Activated T-cell treated with anti-CD3 and anti-CD28 coated beads, Interleukin-2, amount 50 U/mL, for 4 hours (primary cell): ENCODE measurements at places on chromosomes 16 and 17. TPM values are rescaled to one million over a fixed set of nuclear protein-coding genes. Genes with fewer than 3 reads are reported as not detected.

WNT3 gene
- total RNA-seq, result not detected

MAPK8IP3 gene
- total RNA-seq, result 78.1 TPM

CCL13 gene
- not detected for total RNA-seq

ZPBP2 gene
- total RNA-seq, result 0.28 TPM

NPTX1 gene
- 14.0 TPM for total RNA-seq

SPNS3 gene
- total RNA-seq, result 6.1 TPM

CFAP97D1 gene
- not detected for total RNA-seq

SLC22A31 gene
- total RNA-seq, result 0.49 TPM

DNAI2 gene
- total RNA-seq, result not detected

AANAT gene
- not detected for total RNA-seq

SLC47A2 gene
- not detected for total RNA-seq

C17orf78 gene
- total RNA-seq, result not detected

CRHR1 gene
- total RNA-seq, result not detected

MYOCD gene
- total RNA-seq, result not detected

FOXF1 gene
- total RNA-seq, result 0.08 TPM

KATNB1 gene
- 56.1 TPM for total RNA-seq

GNG13 gene
- not detected for total RNA-seq

TLCD2 gene
- 0.13 TPM for total RNA-seq

HNF1B gene
- not detected for total RNA-seq

TVP23A gene
- total RNA-seq, result 0.14 TPM

TAC4 gene
- not detected for total RNA-seq

ABCA3 gene
- total RNA-seq, result 2.7 TPM

CD300LD gene
- not detected for total RNA-seq

TBC1D3C gene
- not detected for total RNA-seq

KRT222 gene
- not detected for total RNA-seq

GAS7 gene
- 0.30 TPM for total RNA-seq

COQ7 gene
- 18.3 TPM for total RNA-seq

MNT gene
- 29.5 TPM for total RNA-seq

CDH1 gene
- 1.8 TPM for total RNA-seq

KLHL10 gene
- total RNA-seq, result not detected

SLC6A2 gene
- not detected for total RNA-seq

PIK3R5 gene
- total RNA-seq, result 17.8 TPM

SOST gene
- not detected for total RNA-seq

SLX1A gene
- 95.6 TPM for total RNA-seq

GUCY2D gene
- not detected for total RNA-seq

HP gene
- total RNA-seq, result 11.8 TPM

ABCC12 gene
- total RNA-seq, result not detected

ASGR2 gene
- not detected for total RNA-seq

ITGB3 gene
- 0.11 TPM for total RNA-seq

CES3 gene
- total RNA-seq, result not detected

CMTM1 gene
- 1.4 TPM for total RNA-seq

NPIPA5 gene
- total RNA-seq, result 1.5 TPM

EVPLL gene
- total RNA-seq, result not detected

MYH3 gene
- total RNA-seq, result 4.1 TPM

ZNF207 gene
- total RNA-seq, result 222 TPM

SCPEP1 gene
- 14.1 TPM for total RNA-seq

CORO6 gene
- total RNA-seq, result 12.3 TPM

KRTAP9-2 gene
- not detected for total RNA-seq

RNF43 gene
- 0.43 TPM for total RNA-seq

SMPD3 gene
- 0.71 TPM for total RNA-seq

CSH1 gene
- not detected for total RNA-seq

SLC5A11 gene
- total RNA-seq, result 1.7 TPM

LSM12 gene
- total RNA-seq, result 88.2 TPM

SLC9A5 gene
- total RNA-seq, result 4.0 TPM

PLXDC1 gene
- 0.87 TPM for total RNA-seq
